ENCODE measurements at places on chromosomes 3 and 15.

GRCh38 chr15:49815950-49816349 is 195.1 kb downstream of the DTWD1 start:
- DNase-seq: no peak

GRCh38 chr15:65423150-65423975 is 616 bp upstream of the IGDCC4 start:
- DNase-seq: no peak

DNA sequence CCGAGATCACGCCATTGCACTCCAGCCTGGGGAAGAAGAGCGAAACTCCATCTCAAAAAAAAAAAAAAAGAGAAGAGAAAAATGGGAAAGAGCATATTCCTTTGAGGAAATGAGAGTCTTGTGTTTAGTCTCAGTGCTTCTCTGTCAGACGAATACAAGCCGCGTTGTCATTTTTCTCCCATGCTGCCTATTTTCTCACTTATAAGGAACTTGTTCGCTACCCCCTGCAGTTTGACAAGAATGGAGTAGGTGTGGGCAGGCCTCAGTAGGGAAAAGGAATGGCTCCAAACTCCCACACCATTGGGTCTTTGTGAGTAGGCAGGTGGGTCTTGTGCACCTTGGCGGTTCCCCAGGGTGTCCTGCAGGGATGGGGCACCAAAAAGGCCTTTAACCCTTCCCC is 6.5 kb downstream of the GPR160 start:
- no peak for DNase-seq

- DNase-seq: no peak
These were observed 81.5 kb downstream of the FRMD4B start for GRCh38 chr3:69304396-69304795.

DNA sequence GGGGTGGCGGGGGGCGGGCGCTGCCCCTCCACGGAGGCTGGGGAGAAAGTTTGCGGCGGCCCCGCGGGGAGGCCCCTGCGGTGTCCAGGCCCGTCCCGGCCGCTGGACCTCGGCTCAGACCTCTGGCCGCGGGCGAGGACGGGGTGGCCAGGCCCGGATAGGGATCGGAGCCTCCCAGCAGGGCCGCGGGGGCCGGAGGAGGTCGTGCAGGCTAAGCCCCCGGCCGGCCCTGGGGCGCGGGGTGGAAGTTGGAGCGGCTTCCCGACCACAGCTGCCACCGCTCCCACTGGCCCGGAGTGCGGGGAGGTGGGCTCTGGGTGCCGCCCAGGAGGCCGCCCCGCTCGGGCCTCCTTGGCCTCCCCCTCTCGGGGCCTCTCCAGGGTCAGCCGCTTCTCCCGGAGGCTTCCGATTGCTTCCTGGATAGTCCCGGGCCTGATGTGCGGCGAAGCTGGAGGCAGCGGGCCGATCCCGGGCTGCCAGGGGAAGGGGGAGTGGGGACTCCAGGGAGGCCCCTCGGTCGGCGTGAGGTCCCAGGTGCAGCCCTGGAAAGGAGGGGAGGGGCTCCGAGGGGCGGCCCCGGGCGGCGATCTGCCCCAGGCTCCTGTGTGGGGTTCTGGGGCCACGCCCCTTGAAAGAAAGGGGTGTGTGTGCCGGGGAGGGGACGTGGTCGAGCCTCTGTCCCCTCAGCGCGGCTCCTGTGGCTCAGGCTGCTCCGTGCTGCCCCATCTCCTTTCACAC is 907 bp downstream of the PLXNA1 start:
- DNase-seq: no peak

GRCh38 chr3:65796676-65797075 is 242.0 kb downstream of the MAGI1 start:
- DNase-seq: no peak

- no peak for DNase-seq
These were observed 31.5 kb upstream of the VEPH1 start for GRCh38 chr3:157534725-157535161.

GRCh38 chr3:140770977-140771667 is 93.3 kb downstream of the TRIM42 start:
- no peak for DNase-seq

DNA sequence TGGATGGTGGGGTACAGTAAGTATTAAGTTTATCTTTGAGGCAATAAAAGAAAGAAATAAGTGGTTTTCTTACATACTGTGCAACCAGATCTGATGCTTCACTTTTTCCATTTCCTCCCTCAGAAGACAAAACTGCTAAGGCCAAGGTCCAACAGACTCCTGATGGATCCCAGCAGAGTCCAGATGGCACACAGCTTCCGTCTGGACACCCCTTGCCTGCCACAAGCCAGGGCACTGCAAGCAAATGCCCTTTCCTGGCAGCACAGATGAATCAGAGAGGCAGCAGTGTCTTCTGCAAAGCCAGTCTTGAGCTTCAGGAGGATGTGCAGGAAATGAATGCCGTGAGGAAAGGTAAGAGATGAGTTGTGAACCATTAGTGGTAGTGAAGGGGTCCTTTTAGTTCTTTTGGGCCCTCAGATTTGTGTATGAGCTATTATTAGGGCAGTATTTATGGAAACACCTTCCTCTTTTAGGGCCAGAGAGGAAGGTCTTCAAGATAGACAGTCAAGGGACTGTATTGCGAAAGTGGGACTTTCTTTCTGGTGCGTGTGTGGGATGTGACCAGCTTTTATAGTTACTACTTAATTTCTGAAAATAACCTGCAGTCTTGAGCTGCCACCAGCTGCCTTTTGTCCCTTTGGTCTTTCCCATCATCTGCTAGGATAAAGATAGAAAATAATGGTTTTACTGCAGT is 4.6 kb downstream of the ALAS1 start:
- DNase-seq: no peak

GRCh38 chr3:152252755-152253154 is 16.0 kb upstream of the MBNL1 start:
- DNase-seq: no peak

- DNase-seq: no peak
These were observed at the start of gene MCF2L2 for GRCh38 chr3:183428447-183429211. Gene MCF2L2 (minus strand): TSS chr3:183428619. CDS start chr3:183427977, 642 bp downstream.

- no peak for DNase-seq
These were observed 210.8 kb upstream of the ARHGEF26 start for GRCh38 chr3:153910387-153910786.

DNA sequence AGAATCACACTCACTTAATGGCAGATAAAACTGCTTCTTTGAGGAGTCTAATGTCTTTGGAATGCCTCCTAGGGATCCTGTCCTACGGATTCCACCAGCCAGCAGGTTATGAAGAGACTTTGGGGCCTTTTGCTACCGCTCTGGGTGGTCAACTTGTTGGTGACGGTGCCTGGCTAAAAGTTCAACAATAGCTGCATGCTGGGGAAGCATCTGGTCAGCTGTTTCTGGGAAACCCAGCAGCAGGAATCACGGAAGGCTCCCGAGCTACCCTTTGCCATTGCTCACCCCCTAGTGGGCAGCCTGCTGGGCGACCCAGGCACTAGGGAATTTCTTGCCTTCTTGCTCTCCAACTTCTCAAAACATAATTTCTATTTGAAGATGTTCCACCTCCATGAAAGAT is 263.3 kb downstream of the NEK10 start:
- DNase-seq: no peak

GRCh38 chr15:49471733-49472132 is 48.7 kb downstream of the FGF7 start:
- DNase-seq: no peak

All from glomerular endothelial cell (primary cell).